AG09309 (cell line): ENCODE measurements at places on chromosomes 12 and 14.
A peak's percentile ranks its signal among the peaks of the same experiment; 100 is the strongest.

GRCh38 chr12:122852336-122853275 is 17.3 kb downstream of the HIP1R start:
- DNase-seq = no peak

DNA sequence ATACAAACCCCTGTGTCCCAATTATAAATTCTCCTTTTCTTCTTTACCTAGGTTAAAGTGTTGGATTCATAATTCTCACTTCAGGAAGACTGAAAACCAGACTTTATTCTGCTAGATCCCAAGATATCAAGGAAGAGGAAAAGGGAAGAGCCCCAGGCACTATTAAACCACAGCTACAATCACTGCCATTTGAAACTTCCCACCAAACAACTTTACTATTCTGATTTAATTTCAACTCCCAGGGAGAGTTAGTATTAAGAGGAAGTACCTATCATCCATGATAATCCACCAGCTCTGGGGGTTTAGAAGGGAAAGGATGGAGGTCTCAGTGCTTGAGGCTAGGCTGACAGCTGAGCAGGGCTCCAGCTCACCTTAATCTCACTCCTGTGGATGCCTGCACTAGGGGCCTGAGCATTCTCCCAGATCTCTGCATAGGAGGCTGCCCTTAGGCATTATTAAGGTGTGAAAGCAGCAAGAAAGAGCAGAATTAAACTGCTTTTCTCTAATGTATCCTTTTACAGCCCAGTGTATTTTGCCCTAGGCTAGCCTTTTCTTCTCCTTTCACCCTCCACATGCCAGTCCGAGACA is 52.9 kb downstream of the MYF5 start:
- DNase-seq = no peak

GRCh38 chr12:99824900-99825542 is 159.7 kb downstream of the ANKS1B start:
- no peak for DNase-seq

DNA sequence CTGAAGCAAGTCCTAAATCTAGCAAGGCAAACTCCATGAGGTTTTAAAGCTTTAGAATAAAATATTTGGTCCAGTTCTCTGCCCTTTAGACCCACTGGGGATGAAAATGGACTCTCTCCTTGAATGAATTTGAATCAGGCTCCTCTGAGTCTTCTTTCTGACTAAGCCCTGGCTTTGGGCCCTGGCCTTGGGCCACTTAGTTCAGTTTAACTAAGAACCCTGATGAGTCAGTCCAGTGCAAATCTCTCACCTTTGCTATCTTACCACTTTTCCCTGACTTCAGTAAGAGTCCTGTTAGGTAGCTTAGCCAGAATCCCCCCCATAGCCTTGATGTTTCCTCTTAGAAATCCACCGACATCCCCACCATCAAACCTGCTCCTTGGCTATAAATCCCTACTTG is 427.5 kb downstream of the SNAPC1 start:
- DNase-seq = no peak

DNA sequence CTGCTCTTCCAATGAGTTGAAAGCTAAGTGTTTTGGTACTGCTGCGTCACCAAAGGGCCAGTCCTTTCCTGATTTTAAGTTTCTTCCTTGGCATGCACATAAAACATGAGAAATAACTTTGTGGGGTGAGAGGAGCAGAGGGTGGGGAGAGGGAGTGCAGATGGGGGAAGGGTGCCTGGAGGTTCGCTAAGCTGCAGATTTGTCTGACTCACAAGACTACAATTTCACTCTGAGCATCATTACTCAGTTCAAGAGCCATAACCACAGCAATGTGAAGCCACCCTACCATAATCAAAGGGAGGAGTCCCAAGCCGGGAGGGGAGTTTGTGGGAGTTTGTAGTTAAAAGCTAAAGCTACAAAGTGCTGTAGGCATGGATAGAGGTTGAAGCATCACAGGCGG is 136.1 kb downstream of the ANO2 start:
- peak; percentile 90 for DNase-seq
